ENCODE measurements at places on chromosomes 6 and 20. TPM values are rescaled to one million over a fixed set of nuclear protein-coding genes. Genes with fewer than 3 reads are reported as not detected.

RPS18 gene
- 2,982 TPM for polyA plus RNA-seq

PPP1R3G gene
- polyA plus RNA-seq, result 3.0 TPM

TTK gene
- 16.1 TPM for polyA plus RNA-seq

LATS1 gene
- polyA plus RNA-seq, result 38.0 TPM

HSPA1L gene
- 3.3 TPM for polyA plus RNA-seq

DLL1 gene
- polyA plus RNA-seq, result 15.1 TPM

FAM83B gene
- polyA plus RNA-seq, result 7.8 TPM

OR11A1 gene
- polyA plus RNA-seq, result not detected

SYNDIG1 gene
- 7.5 TPM for polyA plus RNA-seq

FAM217A gene
- 2.3 TPM for polyA plus RNA-seq

LY6G6D gene
- polyA plus RNA-seq, result not detected

- DNase-seq, result no peak
These were observed 332.5 kb downstream of the TFAP2A start for GRCh38 chr6:10082385-10082784.

- no peak for DNase-seq
These were observed 819 bp upstream of the MTRF1L start for GRCh38 chr6:153003366-153003690.

- DNase-seq, result no peak
These were observed 24.8 kb downstream of the DUSP22 start for GRCh38 chr6:317060-317447.

- no peak for DNase-seq
These were observed 56.2 kb upstream of the BMP6 start for GRCh38 chr6:7669742-7670141.

DNA sequence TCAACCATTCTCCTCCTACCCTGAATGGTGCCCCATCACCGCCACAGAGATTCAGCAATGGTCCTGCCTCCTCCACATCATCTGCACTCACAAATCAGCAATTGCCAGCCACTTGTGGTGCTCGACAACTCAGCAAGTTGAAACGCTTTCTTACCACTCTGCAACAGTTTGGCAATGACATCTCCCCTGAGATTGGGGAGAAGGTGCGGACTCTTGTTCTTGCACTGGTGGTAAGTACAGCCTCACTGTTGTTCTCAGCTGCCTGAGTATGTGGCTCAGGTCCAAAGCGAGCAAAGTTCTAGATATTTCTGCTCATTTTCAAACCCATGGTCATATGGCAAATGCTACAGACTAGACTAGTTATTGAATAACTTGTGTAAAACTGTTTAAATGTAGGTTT is 51.0 kb upstream of the C20orf144 start:
- no peak for DNase-seq

DNA sequence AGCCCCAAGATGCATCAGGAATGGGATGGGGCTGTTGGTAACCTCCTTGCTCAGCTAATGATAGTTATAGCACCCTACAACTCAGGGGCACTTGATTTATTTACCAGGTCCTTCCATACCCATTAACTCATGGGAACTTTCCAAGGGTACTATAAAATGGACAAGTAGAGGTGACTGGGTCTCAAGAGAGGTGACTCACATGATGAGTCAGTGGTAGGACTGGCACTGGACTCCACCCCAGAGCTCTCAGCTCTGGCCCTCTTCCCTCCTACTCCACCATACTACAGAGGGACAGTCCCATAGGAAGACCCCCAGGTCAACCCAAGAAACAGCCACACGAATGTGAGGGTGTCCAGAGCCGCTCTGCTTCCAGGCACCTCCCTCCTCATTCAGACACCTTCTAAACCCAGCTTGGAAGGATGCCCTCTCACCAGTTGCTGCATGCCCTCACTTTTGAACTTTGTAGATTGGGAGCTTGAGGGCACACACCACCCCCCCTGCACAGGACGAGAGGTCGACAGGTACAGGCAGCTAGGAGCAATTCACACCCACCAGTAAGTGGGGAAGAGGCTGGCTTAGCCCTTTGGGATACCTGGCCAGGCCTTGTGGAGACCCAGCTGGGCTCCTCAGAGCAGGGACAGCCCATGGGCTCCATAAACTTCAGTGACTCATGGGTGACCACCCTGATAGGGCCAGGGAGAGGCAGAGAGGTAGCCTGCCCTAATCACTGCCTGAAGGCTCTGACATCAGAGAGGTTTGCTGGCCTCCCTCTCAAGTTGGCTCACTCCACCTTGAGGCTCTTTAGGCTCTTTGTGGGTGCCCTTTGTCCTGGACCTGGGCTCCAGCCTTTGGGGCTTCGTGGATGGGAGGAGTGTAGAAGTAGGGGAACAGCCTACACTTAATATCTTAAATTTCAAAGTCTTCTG is 81.6 kb upstream of the MLN start:
- DNase-seq, result no peak

DNA sequence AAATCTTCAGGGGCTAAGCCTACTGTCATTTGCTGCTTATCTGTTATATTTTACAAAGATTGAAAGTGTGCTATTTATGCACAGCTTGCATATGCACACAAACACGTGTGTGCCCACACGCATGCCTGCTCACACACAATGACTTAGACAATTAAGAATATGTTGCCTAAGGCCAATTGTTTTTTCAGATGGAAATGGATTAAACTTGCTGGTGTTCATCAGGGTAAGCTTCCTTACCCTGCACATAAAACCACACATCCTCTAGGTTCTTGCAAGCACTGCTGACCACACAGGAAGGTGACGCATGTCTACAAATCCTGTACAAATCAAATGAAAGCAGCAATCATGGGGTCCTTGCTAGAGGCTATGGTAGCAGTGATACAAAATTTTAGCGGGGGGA is 58.4 kb downstream of the GJA10 start:
- no peak for DNase-seq

DNA sequence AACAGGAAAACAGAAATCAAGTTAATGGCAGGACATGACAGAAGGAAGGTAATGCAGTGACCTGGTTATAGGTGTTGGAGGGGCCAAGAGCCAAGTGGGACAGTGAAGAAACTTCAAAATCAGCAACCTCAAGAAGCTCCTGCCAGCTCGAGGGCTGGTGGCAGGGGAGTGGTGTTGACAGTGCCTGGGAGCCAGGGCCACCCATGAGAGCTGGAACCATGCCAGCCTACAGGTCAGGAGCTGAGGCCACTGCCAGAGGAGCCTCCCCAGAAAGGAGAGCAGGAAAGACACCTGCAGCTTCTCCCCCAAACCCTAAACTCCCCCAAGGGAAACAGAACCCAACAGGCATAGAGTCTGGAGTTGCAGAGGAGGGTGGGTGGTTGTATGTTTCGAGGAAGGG is 262.1 kb downstream of the LRFN2 start:
- no peak for DNase-seq

DNA sequence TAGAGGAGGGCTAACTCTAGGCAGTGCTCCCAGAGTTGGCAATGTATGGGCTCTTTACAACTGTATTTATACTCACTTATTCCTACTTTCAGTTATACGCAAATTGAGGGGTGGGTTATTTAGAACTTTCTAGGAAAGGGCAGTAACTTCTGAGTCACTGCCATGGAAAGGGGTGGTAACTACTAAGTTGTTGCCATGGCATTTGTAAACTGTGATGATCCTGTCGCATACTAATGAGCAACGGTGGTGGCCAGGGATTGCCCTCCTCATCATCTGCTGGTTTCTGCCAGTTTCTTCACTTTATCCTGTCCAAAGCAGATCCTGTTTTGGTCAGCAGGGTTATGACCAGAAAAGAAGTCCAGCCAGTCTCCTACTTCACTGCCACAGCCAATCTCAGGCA is 95.5 kb upstream of the PTPRT start:
- DNase-seq, result no peak

GRCh38 chr6:158805698-158806377 is 13.3 kb downstream of the EZR start:
- no peak for DNase-seq

DNA sequence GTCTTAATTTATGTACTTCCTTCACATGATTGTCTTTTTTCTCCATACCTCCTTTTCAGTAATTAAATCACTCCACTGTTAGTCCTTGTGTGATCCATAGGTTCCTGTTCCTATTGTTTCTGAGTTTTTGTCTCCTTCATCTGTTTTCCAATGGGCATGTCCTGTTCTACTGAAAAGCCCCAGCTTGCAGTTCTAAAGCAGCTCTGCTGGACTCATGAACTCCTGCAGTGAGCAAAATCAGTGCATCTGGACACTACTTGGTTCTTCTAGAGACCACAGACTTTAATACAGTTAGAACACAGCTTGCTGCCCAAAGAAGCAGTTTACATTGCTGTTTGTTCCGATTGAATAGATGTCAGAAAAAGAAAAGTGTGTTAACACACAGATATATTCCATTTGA is 593.3 kb upstream of the HS3ST5 start:
- DNase-seq, result no peak

DNA sequence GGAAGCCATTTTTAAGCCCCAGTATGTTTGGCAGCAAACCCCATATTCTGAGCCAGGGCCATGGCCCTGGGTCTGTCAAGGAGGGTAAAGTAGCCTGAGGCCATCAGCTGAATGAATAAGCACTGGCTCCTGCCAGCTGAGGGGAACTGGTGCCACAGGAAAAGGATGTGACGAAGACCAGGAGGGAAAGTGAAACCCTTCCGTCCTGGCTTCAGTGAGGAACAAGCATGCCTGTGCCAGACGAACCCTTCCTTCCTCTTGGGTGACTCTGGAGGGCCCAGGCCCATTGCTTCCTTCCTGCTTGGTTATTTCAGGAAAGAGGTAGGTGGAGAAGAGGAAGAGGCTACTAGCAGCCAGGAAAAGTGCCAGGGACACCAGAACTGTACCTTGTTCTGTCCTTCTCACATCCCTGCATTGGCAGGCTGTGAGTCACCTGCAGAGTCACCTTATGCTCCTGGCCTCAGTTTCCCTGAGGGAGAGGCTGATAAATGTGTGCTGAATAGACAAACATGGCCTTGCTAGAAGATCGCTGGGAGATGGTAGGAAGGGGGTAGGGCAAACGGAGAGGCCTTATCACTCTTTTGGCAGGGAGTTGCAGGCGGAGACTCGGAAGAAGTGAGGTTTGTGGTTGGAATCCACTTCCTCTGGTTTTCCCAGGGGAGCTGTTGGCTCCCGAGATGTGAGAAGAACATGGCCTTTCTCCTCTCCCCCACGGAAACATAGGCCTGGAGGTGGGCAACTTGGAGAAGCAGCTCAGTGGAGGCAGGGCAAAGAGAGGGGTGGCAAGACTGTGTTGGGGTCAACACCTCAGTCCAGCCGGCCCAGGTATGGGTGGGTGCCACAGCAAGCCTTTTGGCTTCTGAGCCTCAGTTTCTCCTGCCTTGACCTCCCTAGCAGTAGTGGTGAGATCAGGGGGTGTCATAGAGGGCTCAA is 37.4 kb downstream of the COX4I2 start:
- no peak for DNase-seq

DNA sequence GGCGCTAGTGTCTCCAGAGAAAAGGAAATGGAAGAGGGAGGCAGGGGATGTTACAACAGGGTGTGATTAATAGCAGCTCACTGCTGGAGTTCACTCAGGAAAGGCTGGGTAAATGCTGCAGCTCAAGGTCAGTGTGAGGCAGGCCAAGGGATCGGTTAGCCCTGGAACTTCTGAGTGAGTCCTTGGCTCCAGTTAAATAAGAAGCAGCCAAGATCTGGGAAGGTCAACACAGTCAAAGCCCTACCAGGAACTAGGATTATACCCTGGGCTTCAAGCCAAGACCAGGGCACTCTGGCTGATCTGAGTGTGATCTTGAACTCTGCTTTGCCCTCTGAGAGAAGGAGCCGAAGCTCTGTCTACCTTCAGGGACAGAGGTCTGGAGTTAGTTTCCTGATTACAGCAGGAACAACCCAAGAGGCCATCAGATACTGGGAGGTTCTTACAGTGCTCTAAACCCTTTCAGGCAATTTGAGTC is 44.3 kb downstream of the TPD52L1 start:
- DNase-seq, result no peak

GRCh38 chr6:1322696-1323219 is 10.9 kb downstream of the FOXQ1 start:
- DNase-seq, result no peak

GRCh38 chr6:45990162-45990561 is 25.5 kb downstream of the CLIC5 start:
- no peak for DNase-seq

DNA sequence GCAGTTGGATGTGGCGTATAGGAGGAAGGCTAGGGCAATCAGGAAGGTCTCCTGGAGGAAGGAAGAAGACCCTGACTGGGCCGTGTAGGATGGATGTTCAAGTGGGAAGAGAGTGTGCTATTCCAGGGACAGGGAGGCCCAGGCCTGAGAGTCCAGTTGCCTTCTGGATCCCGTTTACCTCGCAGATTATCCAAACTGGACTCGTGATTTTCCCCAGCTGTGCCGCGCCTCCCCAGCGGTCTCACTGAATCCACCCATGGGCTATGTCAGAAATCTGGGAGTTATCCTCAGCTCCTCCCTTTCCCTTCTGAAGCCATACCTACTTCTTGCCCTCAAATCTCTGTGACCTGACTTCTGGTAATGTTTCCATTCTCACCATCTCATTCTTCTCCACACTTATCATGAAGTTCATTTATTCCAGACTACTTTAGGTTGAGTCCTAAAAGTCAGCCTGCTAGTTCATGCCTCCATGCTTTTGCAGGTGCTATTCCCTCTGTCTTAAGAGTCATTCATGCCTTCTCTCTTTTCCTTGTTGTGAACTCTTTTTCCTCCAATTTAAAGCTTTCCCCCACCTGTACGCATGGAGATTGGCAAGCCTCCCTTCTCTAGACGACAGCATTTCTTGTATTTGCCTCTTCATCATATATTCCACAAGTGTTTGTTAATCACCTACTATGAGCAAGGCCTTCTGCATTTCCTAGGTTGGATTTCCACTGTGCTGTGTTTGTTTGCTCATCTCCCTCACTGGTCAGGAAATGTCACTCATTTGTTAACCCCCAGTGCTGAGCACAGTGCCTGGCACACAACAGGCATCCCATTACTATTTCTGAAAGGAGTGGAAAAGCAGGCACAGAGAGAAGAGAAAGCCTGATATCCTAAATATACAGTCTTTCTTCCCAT is 2.7 kb downstream of the SDCBP2 start:
- DNase-seq, result no peak

- DNase-seq, result no peak
These were observed 3.7 kb upstream of the RNF144B start for GRCh38 chr6:18383441-18383840.

DNA sequence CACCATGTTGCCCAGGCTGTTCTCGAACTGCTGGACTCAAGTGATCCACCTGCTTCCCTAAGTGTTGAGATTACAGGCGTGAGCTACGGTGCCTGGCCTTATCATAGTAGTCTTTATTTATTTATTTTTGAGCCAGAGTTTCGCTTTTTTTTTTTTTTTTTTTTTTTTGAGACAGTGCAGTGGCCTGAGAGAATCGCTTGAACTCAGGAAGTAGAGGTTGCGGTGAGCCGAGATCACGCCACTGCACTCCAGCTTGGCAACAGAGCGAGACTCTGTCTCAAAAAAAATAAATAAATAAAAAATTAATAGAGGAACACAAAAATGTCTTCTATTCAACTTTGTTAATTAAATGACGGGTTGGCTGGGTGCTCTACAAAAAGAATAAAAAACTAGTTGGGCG is 12.9 kb downstream of the MAPRE1 start:
- DNase-seq, result no peak

- no peak for DNase-seq
These were observed 73.2 kb downstream of the GRM4 start for GRCh38 chr6:34072727-34073126.

Measured in renal cortex interstitium (tissue), 15 donors.